ENCODE measurements at places on chromosomes 7 and 10.

DNA sequence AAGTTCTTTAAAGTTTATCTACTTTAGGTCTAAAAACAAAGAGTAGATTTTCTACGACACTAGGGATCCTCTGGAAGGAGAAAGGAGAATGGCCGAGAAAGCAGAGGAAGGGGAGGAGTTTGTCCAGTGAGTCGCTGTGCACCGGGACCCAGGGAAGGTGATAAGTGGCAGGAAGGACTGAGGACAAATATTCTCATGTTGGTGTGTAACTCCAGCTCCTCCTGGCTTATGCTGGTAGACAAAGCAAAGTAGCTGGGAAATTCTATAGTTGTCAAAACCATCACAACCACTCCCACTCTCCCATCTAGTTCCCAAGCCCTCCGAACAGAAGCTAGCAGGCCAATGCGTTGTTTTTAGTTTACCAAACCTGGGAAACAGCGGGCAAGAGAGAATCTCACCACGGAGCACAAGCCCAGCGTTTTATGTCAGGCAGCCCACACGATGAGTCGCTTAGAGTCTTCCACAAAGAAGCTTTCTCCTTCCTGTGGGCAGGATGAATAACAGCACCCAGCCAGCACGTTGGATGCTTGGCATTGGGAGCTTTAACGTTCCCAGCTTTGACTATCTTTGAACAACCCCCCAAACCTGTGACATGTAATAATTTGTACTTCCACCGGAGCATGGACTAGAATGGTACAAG lies 32.9 kb upstream of the JCAD start:
- DNase-seq: no peak

DNA sequence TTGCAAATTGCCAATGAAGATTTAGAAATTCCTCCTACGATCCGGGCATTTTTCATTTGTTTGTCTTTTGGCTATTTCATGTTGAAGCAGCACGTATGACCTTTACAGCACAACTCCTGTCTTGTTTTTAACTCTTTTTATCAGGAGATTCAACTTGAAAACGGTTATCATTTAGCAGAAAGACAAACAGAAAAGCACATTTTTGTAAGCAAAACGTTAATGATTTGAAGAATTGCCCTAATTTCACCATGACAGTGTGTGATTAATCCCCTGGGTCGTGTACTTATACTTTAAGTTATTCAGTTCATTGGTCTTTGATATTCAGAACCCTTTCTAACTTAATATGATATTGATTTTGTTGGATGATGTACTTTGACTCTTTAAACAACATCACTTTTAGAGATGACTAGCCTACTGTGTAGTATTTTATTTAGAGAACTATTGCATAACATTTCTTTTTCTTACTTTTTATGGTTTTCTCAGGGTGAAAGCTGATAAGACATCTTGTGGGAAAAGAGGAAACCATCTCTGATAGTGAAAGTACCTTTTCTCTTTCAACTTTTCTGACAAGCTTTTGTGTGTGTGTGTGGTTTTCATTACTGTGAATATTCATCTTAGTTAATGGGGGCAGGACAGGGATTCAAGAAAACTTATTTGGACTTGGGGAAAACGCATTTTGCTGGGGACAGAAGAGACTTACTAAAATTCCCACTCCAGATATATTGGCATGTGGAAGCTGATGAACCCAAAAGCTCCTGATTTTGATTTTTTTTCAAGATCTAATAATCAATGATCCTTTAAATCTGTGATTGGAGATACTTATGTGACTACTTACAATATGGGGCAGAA lies 8.1 kb downstream of the HHEX start:
- no peak for DNase-seq

GRCh38 chr7:155874411-155874810 lies 62.1 kb upstream of the SHH start:
- DNase-seq: no peak

- DNase-seq: no peak
Measured at GRCh38 chr10:621513-621912, 68.0 kb downstream of the DIP2C start.

GRCh38 chr10:128506423-128506822 lies 380.2 kb upstream of the MKI67 start:
- no peak for DNase-seq

Data from lung (tissue), 17 donors.